Stimulated activated CD8-positive, alpha-beta memory T cell treated with anti-CD3 and anti-CD28 coated beads, Interleukin-4, amount 100 ng/mL, for 4 hours (primary cell): ENCODE measurements at places on chromosomes 3 and 15.

DNA sequence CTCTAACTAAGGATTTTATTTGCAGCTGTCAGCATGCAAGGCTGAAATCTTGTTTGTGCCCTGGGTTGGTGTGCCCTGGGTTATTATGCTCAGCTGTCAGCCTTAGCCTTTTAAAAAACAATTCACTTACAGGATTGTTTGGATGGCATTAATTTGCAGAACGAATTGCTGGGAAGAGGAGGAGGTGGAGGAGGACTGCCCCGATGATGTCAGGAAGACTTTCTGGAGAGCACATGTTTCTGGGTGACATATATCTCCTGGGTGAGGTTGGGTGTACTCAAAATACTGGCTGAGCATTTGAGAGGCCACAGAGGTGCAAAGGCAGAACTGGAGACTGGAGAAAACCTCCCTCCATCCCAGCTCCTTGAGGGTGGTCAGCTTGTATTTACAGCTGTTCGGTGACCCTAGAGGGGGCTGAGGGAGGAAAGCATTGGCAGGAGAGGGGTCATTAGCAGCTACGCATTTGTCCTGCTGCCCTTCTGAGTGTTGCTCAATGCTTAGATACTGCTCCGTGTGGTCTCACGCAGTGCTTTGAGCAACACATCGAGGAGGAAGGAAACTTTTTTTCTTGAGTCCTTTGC lies 59.8 kb upstream of the PSMD6 start:
- no peak for DNase-seq

DNA sequence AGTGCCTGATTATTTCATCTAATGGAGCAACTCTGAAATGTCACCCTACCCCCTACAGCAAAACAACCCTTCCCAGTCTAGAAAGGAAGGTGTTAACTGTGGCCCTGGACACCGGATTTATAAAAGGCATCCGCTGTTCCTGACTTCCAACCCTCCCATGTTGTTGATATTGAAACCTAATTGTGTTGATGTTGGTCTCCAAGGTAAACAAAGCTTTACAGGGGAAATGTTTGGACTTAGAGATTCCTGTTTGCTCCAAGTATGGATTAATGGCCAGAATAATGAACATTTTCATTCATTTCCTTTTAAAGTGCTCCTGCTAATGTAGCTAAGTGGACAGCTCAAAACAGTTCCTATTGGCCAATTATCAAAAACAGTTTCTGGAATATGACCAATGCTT lies 19.4 kb upstream of the LMCD1 start:
- DNase-seq: no peak

- DNase-seq: no peak
Measured at GRCh38 chr3:101781166-101781565, 2.2 kb downstream of the NXPE3 start.

DNA sequence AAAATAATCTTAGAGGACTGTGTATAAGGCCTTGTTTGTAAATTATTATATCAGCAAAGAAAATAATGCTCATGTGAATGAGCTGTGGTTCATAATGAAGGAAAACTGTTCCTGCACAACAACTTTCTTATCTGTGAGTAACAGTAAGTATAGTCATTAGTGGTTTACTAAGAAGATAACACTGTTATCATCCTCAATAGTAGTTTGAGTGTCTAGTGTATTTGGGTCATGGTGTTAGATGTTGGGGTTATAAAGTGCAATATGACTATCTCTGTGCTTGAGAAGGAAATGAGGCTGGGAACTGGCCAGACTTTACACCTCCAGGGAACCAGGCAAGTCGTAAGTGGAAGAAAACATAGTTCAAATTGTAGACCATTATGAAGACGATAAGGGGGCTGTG lies 15.6 kb downstream of the VPS8 start:
- no peak for DNase-seq

DNA sequence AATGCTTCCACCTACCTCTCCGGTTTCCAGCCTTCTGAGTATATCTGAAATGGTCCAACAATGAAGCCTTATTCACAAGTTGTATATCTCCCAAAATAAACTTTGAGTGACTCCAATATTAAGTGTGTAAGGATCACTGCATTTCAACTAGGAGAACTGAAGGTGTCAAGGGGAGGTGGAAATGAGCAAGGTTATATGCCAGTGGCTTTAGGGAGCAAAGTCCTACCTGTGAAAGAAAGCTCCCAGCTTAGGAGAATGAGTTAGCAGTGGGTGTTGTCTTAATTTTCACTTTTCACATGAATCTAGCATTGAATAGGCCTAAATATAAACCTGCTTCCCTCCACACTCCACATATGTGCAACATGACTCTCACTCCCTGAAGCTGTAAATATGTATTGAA lies 29.0 kb downstream of the LMCD1 start:
- DNase-seq: no peak

GRCh38 chr3:124142389-124142970 lies 150.6 kb upstream of the ROPN1 start:
- DNase-seq: no peak

GRCh38 chr3:25962255-25962654 lies 172.4 kb downstream of the OXSM start:
- DNase-seq: no peak

- DNase-seq: no peak
Measured at GRCh38 chr15:82792068-82792467, 13.8 kb downstream of the FSD2 start.

GRCh38 chr3:38006445-38006995 lies 15.9 kb downstream of the VILL start:
- no peak for DNase-seq

DNA sequence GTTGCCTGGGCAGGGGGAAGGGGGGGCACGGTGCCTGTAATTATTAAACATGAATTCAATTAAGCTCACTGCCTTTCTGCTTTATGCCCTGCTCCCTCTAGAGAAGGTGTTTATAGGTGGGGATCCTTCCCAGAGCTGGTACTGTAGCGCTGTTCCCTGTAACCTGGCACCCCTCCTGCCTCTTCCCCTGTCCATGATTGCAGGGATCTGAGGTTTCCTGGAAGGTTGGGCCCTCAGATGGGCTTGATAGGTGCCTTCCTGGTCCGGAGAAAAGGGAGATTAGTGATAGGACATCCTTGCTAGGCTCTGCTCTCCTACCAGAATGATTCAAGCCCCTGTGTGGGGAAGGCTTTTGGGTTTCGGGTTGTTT lies 2.1 kb upstream of the FAM131A start:
- no peak for DNase-seq

DNA sequence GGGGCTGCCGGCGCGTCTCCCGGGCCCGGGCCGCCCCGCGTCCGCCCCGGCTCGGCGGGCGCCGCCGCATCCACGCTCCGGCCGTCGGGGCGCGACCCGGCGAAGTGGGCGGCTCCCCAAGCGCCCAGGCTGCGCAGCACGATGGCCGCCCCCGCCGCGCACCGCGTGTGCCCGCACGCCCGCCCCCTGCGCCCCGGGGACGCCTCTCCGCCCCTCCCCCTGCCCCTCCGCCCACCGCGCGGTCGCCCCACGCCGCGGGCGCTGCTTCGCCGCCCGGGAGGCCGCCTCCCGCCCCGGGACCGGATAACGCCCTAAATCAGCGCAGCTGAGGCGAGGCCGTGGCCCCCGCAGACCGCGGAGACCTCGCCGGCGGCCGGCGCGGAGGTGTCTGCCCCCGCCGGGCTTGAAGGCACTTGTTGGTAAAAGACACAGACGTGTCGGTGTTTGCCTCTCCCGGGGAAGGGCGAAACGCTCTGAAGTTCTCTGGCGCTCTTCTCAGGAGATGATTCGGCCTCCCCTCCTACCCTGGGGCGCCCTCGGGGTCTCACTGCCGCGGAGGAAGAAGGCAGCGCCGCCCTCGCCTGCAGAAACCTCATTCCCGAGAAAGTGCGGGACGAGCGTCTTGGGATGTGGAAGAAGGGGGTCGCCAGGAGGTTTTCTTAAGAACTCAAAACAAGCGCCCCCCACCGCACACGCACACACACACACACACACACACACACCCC lies at the start of gene BNC1:
Gene BNC1 (minus strand): TSS at position 106 of the 725 bp plus-strand sequence. CDS start 36 bp downstream, at position 70.
- DNase-seq: no peak

DNA sequence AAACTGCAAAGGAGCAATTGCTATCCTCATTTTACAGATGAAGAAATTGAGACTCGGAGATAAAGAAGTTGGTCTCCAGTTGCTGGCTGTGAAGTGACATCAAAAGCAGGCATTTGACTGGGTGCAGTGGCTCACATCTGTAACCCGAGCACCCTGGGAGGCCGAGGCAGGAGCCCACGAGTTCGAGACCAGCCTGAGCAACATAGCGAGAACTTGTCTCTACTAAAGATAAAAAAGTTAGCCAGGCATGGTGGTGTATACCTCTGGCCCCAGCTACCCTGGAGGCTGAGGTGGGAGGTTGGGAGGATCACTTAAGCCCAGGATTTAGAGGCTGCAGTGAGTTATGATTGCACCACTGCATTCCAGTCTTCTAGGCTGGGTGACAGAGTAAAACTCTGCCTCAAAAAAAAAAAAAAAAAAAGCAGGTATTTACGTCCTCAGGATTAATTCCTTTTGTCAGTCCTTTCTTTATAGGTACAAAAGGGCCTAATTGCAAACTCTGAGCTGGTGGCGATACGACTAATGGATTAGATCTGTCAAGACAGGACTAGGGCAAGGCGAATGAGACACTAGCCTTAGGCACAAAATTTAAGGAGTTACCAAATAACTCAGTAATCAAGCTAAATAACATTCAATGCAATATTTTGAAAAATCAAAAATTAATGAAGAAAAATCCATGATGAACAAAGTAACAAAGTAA lies 5.9 kb upstream of the DNASE1L3 start:
- DNase-seq: no peak

DNA sequence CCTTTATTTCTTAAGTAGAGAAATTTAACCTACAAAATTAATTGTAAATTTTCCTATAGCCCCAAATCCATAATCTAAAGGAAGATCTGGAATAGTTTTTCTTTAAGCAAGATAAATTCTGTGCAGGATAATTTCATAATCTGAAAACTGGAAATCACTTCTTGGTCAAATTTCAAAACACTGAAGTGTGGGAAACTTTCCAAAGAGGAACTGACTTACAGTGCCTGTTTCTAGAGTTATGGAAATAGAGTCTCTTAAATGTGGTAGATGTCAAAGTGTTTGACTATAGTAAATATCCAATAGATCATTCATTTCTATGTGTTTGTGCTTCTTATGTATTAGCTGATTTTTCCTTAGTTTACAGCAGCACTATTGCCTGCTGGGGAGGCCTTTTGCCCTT lies 1.6 kb upstream of the P2RY13 start:
- DNase-seq: no peak

DNA sequence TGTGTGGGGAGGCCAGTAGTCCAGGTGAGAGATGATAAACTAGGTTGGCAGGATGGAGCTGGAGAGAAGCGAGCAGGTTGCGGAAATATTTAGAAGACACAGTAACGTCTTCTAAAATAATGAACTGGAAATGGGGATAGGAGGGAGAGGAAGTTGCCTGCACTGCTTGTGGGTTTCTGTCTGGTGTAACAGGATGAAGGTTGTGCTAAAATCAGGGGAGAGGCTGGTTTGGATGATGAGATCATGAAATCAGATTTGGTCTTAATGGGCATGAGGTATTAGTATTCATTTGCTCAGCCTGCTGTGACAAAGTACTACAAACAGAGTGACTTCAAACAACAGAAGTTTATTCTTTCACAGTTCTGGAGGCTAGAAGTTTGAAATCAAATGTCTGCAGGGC lies 32.1 kb upstream of the TNFAIP8L3 start:
- DNase-seq: no peak

GRCh38 chr3:122797291-122797690 lies 2.4 kb downstream of the SLC49A4 start:
- DNase-seq: no peak

GRCh38 chr3:172332256-172333041 lies 115.8 kb downstream of the GHSR start:
- DNase-seq: peak; percentile 24

DNA sequence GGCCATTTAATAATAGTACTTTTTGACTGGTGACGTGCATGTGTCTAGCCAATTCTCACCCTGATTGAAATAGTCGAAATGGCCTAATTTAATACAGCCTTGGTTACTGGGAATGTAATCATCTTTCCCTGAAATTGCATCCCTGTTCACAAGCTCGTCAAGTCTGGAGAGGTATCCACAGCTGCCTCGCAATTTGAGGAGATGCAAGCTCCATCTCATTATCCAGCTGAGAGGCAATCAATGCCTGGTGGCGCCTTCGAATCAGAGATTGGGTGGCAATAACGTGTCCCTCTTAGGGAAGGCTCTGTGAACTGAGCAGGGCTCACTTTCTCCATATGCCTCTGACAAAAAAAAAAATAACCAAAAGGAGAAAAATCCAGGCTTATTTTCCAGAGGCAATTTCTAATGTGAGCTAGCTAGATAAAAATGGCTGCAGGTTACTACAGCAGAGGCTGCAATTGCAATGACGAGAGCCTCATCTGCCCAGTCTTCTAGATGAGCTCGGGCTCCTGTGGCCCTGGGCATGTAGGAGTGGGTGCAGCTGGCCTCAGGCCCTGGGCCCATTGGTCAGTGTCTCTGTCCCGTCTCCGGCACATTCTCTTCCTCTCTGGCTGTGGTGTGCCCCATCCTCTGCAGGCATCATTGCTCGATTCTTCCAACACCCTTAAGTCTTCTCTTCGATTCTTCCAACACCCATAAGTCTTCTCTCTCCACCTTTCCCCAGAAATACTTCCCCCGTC lies 487.5 kb downstream of the GABRG3 start:
- no peak for DNase-seq

DNA sequence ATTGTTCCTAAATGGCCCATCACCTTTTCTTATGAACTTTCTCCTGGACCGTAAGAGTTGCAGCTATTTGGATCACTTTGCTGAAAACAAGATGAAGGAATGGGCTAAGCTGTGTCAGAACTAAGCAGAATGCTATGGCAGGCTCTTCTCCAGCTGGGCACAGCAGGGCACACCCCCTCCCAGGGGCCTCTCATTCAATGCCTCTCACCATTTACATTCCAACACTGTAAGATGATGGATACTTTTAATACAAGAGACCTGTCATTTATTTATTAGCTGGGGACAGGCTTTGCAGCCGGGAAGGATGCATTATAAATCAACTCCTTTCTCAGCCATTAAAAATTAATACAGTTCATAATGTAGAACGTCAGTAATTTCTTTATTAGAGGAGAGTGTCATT lies 240.1 kb downstream of the NTRK3 start:
- DNase-seq: no peak

DNA sequence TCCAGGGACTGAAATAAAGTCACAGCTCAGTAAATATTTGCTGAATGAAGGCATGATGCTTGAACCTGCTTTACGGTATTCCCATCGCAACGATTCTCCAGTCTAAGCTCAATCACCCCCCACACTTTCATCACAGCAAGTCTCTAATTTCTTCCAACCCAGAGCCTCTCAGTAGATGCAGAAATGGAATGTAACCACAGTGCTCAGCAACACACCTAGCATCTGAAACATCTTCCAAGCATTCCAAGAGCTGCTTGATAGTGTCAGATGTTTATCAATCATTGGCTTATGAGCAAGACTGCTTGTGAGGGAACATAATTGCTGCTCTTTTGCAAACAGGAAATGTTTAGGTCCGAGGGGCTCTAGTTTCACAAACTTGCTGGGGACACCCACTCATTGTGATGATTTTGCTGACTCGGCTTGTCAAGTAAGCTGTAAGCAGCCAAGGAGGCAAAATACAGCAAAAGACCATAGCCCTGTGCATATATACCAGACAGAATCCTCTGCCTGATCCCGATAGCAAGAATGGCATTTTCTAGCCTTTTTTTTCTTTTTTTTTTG lies 751.2 kb downstream of the NR2F2 start:
- no peak for DNase-seq
